ENCODE measurements at places on chromosomes 5 and 9.

DNA sequence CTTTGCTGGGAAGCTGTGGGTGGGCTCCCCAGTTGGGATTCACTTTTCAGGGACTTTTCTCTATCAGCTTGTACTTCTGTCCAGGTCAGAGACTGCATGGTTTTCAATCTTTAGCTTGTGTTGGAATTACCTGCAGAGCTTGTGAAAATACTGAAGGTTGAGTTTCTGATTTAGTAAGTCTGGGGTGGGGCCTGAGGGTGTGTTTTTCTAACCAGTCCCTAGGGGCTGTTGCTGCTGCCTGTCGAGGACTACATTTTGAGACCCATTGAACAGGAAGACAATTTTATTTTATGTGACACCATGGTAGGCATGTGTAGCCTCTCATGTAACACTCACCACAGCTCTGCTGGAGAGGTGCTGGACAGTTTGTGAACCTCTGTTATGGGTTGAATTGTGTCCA lies 14.7 kb upstream of the MLANA start:
- no peak for DNase-seq

DNA sequence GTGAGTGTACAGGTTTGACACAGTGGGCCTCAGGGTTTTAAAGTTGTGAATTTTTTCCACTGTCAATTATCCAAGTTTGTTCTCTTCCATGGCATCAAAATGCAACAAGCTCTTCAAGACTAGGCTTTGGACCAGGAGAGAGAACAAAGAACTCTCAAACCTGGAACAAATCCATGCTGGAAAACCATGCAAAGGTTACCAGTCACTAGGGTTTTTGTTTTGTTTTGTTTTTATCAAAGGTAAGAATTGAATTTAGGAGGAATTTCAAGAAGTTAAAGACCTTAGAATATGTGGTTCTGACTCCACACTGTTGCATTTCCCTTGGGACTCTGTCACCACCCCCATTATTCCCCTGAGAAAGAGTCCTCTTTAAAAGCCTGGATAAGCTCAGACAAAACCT lies 191.1 kb upstream of the PIK3R1 start:
- DNase-seq, result no peak

DNA sequence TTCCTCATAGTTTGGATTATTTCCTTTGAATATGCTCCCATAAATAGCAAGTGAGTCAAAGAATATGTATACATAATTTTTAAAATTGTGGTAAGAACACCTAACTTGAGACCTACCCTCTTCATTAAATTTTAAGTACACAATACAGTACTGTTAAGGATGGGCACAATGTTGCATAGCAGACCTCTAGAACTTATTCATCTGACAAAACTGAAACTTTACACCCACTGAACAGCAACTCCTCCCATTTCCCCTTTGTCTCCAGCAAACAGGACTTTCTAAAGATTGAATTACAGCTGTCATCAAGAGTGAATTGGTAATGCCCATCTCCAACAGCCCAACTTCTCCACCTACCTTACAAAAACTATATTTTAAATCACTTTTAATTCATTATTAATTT lies 388.9 kb downstream of the HTR1A start:
- no peak for DNase-seq

GRCh38 chr5:170497311-170498038 lies 6.3 kb upstream of the KCNIP1 start:
- no peak for DNase-seq

- DNase-seq, result no peak
Observed at GRCh38 chr9:11349187-11349586, 736.4 kb upstream of the PTPRD start.

GRCh38 chr9:137015976-137016375 lies 12.1 kb downstream of the ABCA2 start:
- DNase-seq, result no peak

- DNase-seq, result no peak
Observed at GRCh38 chr9:93258419-93258817, 74.5 kb downstream of the WNK2 start.

DNA sequence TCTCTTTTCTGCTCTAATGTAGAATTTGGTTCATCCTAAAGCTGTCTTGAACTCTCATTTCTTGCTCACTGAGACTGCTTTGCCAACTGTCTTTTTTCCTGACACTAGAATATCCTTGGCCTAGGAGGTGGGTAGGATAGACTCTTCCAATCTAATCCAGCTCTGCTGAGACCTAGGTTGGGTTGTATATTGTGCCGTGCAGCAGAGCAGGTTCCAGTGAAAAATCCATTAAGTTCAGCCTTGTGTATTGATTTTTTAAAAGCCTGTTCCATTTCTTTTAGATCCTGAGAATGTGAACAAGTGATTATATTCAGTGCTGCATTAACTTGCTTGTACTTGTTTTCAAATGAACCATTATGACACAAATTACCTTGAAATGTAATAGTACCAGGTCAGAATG lies 539.6 kb downstream of the LRRC70 start:
- no peak for DNase-seq

DNA sequence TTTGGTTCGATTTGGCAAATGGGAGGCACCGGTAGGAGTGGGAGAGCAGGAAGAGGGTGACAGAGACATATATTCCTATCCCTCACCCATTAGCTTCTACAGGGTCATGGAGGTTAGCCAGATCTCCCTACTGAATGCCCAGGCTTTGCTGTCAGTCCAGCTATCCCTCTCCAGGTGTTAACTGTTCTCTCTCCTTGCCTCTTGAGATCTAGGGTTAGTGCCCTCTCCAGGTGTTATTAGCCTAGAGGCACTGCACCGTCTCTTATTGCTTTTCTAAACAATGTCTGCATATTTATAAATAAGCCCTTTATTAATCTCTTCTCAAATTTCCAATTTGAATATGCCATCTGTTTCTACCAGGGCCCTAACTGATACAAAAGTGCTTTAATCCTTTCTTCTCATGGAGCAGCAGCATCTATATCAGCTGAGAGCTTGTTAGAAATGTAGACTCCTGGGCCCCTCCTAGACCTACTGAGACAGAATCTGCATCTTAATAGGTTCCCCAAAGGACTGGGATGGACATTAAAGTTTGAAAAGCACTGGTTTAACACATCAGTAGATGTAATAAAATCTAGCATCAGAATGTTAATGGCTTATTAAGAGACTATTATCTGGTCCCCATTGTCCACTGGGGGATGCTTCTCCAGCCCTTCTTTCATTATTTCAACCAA lies 322.5 kb upstream of the SLC24A2 start:
- DNase-seq, result no peak

DNA sequence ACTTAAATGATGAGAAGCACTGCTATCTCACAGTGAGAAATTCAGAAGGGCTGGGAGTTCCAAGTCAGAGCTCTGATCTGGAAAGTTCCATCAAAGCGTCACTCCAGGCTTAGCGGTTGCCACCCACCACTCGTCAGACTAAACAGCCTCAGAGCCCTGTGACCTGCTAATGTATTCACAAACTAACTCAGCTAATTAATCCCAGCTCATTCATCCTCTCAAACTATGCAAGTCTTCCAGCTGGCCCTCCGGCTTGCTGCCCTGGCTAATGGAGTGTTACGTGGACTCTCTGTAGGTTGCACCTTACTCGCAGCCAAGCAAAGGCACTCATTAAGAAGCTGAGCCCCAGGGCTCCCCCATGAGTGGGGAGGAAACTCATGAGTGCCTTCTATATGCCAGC lies 82.2 kb upstream of the GABRP start:
- no peak for DNase-seq

- DNase-seq, result no peak
Observed at GRCh38 chr5:150062216-150062922, 24.0 kb downstream of the CSF1R start.

GRCh38 chr9:137299938-137300337 lies 2.1 kb downstream of the NRARP start:
- no peak for DNase-seq

DNA sequence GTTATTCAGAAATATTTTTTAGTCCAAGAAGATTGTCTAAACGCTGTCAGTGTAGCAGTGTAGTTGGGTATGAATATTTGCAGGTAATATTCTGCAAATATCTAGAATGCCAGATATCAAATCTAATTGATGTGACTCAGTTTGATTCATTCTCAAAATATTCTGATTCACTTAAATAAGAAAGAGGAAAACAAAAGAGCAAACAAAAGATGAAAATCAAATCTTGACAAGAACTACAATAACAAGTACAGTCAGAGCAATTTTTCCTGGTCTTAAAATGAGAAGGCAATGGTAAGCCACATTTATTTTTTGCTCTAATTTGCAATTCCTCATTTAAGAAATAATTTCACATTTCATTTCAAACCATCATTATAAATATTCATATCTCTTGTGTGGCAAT lies 36.0 kb downstream of the MRPS30 start:
- no peak for DNase-seq

- DNase-seq, result peak; percentile 67
Observed at GRCh38 chr5:131814990-131815389, 18.2 kb upstream of the FNIP1 start.

DNA sequence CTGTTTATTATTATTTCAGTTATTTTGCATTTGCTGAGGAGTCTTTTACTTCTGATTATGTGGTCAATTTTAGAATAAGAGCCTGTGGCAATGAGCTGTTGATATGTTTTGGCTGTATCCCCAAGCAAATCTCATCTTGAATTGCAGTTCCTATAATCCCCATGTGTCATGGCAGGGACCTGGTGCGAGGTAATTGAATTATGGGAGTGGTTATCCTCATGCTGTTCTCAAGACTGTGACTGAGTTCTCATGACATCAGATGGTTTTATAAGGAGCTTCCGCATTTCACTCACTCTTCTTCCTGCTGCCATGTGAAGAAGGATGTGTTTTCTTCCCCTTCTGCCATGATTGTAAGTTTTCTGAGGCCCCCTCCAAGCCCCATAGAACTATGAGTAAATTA lies 114.9 kb upstream of the SLCO6A1 start:
- no peak for DNase-seq

DNA sequence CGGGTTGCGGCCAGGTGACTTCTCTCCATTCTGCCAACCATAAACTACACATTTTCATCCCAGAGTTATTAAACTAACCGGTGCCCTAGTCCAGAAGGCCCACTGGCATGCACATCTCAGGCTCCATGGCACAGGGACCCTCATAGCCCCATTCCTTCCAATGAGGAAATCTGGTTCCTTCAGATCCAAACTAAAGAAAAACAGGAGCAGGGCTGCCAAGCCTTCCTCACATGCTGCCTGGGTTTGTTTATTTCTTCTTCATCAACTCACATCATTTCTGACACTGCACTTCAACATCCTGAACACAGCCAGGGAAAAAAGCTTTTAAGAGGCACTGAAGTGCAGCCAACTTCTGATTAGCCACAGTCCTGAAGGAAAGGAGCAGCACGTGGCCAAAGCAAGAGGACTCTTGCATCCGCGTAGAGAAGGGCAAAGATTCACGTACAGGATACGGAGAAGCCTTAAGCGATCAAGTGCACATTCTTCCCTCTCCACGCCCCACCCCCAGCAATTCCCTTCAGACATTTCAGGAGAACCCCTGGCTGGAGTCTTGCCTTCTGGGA lies 22.5 kb downstream of the LHFPL2 start:
- DNase-seq, result no peak

DNA sequence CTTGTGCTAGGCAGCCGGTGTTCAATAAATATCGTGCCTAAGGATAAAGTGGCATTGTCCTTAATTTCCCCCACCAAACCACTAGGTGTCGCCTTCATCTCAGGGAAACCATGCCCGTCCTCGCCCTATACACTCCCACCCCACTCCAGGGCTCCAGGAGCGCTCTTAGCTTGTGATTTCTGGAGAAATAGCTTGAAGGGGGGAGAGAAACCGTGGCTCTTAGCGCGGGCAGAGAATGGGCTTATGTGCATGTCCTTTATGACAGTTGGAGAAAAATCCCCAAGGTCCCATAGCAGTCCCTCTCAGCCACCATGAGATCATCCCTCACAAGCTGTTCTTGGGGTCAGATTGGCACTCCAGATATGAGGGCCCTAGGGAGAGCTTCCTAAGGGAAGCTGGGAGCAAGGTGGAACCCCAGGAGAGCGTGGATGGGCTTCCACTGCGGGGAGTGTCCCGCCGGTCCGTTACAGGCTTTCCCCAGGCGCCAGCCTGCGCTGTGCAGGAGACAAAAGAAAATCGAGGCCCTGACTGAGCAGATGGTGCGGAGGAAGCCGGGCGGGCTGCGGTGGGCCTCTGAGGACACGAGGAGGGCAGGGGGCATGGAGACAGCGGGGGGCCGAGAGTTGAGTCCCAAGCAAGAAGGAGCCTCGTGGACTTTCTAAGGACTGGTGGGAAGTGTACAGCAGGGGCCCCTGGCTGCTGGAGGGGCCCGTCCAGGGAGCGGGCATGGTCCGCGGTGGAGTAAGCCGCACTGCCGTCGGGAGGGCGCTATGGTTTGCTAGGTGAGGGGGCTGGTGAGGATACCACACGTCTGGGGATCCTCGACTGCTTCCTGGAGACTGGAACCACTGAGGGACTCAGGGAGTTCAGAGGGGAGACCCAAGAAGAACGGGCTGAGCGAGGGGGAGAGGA lies 750 bp upstream of the NPR2 start:
- peak; percentile 91 for DNase-seq

DNA sequence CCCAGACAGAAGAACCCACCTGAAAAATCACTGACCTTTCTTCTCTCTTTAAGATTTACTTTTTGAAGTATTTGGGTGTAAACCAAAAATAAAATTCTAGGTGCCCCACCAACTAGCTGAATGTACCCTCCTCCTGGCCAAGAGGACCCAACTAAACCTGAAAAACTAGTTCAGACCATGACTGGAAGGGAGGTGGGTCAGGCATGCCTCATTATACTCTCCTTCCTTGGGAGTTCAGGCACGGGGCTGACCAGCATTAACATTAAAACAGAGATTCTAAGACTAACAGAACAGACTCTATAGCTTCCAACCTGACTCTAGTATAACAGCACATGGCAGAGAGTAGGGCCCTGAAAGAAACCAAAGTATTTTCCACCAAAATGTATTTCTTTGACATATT lies 61.4 kb downstream of the CERT1 start:
- no peak for DNase-seq

GRCh38 chr5:133111299-133111698 lies 59.5 kb downstream of the HSPA4 start:
- peak; percentile 87 for DNase-seq
